Naive B cell (primary cell): ENCODE measurements at places on chromosomes 4 and X.

GRCh38 chrX:45778616-45779015 is 577.9 kb upstream of the DIPK2B start:
- no peak for DNase-seq

- DNase-seq = peak; percentile 2
These were observed at the start of gene CDS1 for GRCh38 chr4:84582988-84583875. CDS1 (plus strand) TSS chr4:84583127; CDS start chr4:84583402, 275 bp downstream.

DNA sequence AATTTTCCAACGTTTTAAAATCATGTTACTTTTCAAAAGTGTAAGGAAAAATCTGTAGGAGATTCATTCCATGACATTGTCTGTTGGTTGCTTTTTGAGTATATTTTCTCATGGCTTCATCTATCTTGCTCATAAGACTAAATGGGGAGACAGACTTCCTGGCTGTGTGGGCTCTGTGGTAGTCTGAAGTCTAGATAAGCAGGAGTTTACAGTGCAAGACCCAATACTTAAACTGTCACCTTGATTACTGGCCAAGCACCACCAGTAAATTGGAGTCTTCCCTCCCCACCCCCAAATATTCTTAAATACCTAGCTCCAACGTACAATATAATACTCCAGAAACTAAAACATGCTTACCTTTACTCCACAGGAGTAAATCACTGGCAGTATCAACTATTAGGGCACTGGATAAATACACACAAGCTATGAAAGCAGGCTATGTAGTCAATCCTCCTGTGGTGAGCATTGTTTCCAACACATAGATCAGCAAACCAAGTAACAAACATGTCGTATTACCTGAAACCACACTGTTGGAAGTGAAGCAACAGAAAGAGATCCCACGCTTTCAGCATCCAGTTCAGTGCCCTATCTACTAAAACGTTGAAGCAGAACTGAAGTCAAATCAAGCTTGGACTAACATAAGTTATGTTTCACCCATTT is 6.2 kb downstream of the HNRNPD start:
- no peak for DNase-seq

GRCh38 chr4:167443841-167444240 is 209.5 kb upstream of the SPOCK3 start:
- no peak for DNase-seq

DNA sequence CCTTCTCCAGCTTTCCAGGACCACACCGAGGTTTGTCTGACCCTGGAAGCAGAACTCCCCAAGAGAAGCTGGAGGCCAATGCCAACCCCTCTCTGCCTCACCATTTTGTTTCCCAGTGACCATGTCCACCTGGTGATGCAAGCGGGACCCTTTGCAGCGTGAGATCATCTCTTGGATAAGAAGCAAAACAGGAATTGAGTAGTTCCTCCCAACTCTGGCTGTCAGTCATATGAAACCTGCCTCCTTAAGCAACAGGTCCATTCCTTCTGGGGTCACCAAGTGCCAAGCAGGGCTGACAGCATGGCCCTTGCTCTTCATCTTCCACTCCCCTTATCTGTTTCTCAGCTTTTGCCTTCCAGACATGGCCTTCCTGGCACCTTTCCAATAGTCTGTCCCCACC is 41.3 kb upstream of the MTM1 start:
- no peak for DNase-seq

DNA sequence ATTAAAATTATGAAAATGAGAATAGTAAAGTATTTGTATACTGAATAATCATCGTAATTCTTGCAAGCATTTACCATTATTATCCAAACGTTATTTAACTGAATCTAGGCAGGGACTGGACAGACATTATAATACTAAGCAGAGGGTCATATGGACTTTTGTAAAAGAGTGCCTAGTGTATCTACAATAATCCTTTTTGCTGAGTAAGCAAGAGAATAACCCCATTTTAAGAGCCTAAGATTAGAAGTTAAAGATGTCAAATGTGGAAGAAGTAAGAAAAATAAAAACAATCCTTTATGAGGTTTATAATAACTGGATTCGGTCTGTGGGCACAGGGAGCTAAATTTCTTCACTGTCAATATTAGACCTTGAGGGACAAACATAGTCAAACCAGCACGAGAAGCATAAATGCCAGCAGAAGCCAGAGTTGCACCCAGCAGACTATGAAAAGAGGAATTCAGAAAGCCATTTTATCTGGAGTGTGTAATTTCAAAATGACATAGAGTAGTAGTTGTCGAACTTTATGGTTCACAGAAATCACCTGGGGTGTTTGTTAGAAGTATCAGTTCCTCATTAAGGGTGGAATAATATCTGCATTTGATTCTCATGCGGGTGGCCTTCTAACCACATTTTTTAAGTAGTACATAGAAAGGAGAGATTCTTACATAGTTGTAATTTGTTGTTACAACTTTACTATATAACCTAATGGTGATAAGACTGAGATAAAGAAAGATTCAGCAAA is 39.7 kb upstream of the DCLK2 start:
- peak; percentile 77 for DNase-seq

- no peak for DNase-seq
These were observed 141.9 kb downstream of the THOC2 start for GRCh38 chrX:123590842-123591486.

DNA sequence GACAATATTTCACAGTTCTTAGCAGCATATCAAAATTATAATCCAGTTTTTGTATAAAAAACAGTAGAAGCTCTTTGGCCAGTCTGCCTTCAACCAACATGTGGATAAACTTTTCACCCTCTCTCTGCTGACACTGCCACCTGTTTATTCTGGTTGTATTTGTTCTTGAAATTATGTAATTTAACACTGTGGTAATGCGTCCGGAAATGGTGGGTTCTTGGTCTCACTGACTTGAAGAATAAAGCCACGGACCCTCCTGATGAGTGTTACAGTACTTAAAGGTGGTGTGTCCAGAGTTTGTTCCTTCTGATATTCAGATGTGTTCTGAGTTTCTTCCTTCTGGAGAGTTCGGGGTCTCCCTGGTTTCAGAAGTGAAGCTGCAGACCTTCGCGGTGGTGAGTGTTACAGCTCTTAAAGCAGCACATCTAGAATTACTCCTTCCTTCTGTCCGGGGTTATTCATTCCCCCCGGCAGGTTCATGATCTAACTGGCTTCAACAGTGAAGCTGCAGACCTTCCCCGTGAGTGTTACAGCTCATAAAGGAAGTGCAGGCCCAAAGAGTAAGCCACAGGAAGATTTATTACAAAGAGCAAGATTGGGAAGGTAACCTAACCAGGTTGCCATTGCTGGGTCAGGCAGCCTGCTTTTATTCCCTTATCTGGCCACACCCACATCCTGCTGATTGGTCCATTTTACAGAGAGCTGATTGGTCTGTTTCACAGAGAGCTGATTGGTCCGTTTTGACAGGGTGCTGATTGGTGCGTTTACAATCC is 15.7 kb downstream of the FAM184B start:
- DNase-seq = no peak

DNA sequence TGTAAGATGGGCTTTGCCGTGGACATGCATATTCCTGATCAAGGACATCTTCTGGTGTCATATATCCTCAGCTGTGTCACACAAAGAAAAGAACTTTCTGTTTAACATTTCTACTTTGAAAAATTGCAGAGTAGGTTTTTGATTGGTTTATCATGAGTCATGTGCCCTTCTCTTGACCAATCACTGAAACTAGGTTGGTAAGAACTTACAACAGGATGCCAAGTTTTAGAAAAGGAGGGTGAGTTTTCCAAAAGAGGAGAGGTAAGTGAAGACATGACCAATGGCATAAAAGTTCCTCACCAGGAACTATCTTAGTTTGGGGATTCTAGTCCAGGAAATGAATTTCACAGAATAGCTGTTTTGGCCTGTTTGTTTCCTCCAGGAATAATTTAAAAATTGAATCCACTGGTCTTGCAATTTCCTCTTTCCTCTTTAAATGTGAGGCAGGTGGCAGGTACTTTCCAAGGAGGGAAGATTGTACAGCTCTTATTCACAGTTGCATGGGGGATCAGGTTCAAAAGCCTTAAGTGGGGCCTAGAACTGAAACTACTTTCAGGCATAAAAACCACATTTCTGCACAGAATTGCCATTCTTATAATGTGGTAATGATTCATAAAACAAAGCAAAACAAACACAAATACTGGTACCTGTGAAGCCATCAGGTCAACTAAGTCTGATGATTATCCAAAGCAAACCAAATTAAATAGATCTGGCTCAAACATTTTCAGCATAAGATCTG is 1114.5 kb upstream of the LCORL start:
- no peak for DNase-seq

DNA sequence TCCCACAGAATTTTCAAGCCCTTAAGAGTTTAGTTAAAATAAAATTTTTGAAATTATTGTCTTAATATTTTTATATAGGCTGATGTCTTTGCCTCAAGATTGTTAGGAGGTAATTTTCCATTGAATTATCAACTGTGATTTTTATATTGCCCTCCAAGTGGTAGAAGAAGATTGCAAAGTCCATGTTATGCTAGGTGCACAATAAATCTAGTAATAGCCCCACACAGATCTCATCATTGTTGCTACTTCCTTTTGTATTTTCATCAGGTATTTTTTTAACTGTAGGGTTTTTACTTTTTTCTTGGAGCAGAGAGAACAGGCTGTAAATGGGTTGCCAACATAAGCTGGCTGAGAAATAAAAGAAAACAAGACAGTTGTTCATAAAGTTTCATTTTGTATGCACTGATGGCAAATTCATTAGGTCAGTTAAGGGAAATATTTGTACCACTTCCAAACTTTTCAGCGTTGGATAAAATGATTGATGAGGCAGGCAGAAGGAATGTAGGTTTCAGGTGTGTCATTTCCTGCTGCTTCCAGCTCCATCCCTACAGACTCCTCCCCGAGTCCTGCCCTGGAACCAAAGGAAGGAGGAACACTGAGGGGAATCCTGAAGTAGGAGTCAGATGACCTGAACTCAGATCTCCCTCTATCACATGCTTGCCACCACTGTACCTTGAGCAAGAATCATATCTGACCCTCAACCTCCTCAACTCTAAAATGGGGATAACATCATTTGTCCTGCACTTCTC is 105.5 kb downstream of the PRRG1 start:
- no peak for DNase-seq

DNA sequence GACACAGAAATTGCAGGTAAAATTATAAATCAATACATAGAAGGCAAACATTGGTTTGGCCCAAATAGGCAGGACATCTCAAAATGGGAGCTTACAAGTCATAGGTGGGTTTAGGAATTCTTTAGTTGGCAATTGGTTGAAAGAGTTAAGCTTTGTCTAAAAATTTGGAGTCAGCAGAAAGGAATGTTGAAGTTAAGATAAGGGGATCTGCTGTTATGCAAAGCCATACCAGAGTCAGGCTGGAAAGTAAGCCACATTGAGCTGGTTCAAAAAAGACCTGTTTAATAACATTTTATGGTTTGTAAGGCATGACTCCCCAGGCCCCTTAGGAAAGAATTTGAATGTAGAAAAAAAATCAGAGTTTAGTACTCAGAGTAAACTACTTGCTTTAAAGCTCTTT is 92.6 kb downstream of the IL13RA2 start:
- DNase-seq = no peak

- no peak for DNase-seq
These were observed 547.5 kb downstream of the SMARCA1 start for GRCh38 chrX:128975745-128976144.

GRCh38 chrX:47585273-47585672 is 3.0 kb downstream of the TIMP1 start:
- DNase-seq = no peak

DNA sequence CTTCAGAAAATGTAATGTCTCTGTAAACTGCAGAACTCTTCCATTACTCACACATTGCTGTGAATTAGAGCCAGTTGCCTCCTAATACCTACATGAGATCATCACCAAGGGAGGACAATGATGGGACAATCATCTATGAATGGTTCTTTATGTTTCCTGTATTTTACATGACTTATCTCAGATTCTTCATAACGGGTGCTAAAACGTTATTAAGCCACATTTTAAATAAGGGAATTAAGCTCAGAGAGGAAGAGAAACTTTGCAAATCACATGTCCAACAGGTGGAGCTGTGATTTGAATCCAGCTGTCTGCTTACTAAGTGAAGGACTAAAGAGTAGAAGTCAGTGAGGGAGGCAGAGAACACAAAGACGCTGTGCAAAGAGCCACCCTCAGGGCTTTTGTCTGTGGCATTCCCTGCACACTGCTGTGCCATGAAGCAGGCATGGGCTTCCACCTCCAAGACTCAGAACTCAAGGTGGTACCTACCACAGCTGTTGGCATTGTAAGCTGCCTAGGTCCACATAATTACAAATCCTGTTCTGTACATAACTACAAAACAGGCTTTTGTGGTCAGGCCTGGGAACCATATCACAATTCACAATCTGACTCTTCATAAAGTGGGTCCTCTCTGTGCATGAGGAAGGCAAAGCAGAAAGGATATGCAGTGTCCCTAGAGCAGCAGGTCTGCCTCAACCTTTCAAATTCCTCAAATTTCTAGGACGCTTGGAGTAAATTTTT is 12.8 kb downstream of the TBC1D9 start:
- peak; percentile 73 for DNase-seq

DNA sequence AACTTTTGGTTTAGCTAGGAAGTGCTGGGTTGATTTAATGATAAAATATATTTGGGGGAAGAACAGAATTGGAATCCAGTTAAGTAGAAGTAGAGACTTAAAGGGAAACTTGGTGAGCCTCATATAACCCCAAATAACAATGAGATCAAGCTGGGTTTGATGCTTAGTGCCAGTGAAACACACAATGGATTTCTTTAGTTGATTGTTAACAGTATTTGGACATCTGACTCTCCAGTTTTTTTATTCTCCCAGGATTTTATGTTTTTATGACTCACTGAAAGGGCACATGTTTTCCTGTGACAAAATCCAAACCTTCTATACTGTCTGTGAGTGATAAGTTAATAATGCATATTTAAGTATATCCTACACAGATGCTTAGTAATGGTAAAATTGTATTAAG is 2.7 kb upstream of the NEUROG2 start:
- DNase-seq = no peak

DNA sequence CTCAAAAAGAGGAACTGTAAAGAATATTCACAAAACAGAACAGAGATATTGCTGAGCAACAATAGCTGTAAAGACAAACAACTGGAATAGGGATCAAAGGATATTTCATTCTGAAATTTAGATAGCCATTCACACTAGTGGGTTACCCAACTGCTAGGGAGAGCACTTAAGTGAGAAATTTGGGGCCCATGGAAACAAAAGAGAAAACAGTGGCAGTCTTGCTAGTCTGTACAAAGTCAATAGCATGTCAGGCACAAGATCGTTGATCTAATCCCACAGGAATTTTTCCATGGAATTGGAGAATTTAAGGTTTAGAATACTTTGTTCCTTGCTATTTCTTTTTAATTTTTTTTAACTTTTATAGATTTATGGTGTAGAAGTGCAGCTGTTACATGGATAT is 467.0 kb downstream of the PCDH18 start:
- DNase-seq = no peak

DNA sequence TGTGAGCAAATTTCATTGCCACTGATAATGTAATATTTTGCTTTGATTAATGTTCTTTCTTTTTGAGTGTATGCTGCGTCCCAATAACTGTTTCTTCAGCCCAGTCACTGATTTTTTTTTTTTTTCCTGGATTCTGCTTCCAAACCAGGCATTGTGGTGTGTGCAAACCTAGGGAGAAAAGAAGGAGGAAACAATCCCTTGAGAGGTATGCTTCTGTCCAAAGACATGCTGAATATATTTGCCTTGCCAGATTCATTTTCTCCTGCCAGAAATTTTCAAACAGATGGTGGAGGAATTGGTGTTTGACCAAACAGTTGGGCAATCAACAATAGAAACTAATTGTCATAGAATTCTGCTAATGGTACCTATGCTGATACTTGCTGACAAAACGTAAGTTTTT is 753.6 kb downstream of the RPA4 start:
- DNase-seq = no peak

GRCh38 chrX:23365541-23365940 is 30.9 kb downstream of the PTCHD1 start:
- no peak for DNase-seq
